A549 (cell line): ENCODE measurements at places on chromosomes 11 and 22. TPM values are rescaled to one million over a fixed set of nuclear protein-coding genes. Genes with fewer than 3 reads are reported as not detected.
A peak's percentile ranks its signal among the peaks of the same experiment; 100 is the strongest.

Gene CCDC88B
- 8.8 to 10.3 TPM (median 9.7 TPM) in 3 replicates for polyA plus RNA-seq

Gene CDC42EP1
- 20.2 to 21.5 TPM (median 20.3 TPM) in 3 replicates for polyA plus RNA-seq

Gene APOBEC3H
- 0.39 to 0.45 TPM in 2 of 3 replicates, not detected in the other for polyA plus RNA-seq

Gene FERMT3
- 1.9 to 2.1 TPM (median 2.0 TPM) in 3 replicates for polyA plus RNA-seq

Gene EFCAB6
- polyA plus RNA-seq = 0.46 to 0.51 TPM (median 0.47 TPM) in 3 replicates

Gene CYP2D6
- 0.63 to 1.0 TPM (median 0.91 TPM) in 3 replicates for polyA plus RNA-seq

DNA sequence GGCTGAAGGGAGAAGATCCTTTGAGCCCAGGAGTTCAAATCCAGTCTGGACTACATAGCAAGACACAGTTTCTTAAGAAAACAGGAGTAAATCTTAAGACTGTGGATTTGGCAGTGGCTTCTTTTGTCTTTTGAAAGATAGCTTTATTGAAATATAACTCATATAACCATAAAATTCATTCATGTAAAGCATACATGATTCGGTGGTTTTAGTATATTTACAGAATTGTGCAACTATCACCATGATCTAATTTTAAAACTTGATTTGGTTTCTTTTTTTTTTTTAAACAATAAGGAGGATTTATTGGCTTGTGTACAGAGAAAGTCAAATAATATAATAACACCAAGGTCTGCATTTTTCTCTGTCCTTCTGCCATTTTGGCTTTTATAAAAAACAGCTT, 23.1 kb upstream of the PSMA1 start:
- DNase-seq = no peak

GRCh38 chr11:124987096-124987495, 33.1 kb downstream of the CCDC15 start:
- DNase-seq = no peak

- DNase-seq = no peak
These were observed 279.3 kb downstream of the CASP12 start for GRCh38 chr11:104618954-104619353.

GRCh38 chr22:41939981-41940831, 6.7 kb downstream of the CENPM start:
- no peak for DNase-seq

GRCh38 chr11:2583605-2583958, 116.2 kb downstream of the KCNQ1OT1 start:
- no peak for DNase-seq

- DNase-seq = no peak
These were observed 22.9 kb downstream of the TMEM123 start for GRCh38 chr11:102429691-102430090.

DNA sequence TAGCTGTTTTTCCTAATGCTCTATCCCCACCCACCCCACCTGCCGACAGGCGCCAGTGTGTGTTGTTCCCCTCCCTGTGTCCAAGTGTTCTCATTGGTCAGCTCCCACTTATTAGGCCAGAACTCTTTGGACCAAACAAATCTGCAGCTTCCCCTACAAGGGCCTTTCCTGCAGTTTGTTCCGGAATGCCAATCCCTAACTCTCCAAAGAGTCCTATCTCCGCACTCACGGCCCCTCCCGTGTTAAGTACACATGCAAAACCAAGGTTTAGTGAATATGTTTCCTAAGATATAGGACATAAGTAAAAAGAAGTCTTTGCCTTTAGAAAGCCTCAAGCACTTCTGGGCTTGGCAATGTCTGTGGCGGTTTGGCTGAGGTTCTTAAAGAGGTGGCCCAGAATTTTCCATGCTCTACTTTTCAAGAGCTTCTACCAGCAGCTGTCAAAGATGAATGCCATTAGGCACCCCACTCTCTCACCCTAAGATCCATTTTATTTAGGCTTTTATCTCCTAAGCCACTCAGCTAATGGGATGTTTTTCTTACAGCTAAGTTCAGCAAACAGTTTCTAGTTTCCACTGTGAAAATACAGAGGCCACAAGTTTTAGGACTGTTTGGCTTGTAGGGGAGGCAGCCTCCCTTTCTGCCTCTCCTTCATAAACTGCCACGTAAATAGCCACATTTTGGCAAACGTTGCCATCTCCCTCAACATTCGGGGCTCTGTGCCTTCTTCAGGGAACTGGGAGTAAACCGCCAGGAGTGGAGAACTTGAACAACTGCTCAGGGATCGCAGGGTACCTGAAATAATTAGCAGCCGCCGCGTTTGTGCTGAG, 1.6 kb downstream of the CD59 start:
- DNase-seq = no peak

DNA sequence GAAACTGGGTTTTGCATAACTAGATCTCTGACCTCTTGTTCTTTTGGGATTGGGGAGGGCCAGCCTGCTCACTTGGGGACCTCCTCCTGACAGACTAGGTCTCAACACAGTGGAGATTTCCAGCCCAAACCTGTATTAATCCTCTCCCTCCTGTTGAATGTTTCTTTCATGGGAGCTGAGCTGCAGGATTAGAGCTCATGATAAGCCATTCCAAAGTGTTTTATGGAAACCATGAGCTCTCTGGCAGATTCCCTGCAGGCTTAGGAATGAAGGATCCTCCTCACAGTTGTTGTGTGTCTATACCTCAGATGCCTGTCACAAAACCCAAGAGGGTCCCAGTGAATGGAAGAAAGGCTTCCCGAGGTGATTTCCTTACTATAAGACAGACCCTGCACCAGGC, 248.4 kb upstream of the B3GAT1 start:
- DNase-seq = no peak

DNA sequence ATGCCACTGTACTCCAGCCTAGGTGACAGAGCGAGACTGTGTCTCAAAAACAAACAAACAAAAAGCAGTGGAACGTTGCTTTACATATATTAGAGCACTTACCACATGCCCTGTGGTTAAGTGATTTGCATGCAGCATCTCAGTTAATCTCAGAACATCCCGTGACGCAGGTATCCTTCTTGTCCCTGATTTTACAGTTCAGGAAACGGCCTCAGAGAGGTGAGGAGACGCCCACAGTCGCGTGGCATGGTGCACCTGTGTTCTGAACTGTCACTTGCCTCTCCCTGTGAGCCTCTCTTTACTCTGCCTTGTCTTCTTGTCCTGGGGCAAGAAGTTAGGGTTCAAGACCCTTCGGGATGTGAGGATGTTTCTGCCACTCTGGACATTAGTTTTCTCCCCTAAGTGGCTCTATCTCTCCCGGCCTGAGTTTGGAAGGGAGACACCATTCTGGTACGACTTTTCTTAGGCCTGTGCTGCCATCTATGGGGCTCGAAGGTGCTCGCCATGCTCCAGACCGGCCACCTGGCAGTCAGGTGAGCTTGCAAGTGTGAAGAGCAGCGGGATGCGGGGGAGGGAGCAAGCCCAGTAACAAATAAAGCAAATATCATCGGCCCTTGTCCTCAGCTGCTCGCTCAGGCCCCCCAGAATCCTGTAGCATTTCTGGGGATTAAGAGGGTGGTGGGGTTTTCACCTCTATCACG, 25.6 kb downstream of the YWHAH start:
- peak; percentile 76 for DNase-seq

- DNase-seq = no peak
These were observed 38.7 kb upstream of the ELF5 start for GRCh38 chr11:34552270-34552669.

DNA sequence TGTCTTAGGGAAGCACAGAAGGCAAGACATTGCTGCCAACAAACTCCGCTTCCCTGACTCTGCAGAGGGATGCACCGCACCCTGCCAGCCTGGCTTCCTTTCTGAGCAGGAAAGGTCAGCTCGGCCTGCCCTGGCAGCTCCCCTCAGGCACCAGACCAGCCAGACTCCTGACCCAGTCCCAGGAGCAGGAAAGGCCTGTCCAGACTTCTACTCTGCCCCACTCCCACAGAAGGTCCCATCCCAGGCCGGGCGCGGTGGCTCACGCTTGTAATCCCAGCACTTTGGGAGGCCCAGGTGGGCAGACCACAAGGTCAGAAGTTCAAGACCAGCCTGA, 17.7 kb downstream of the ARRB1 start:
- no peak for DNase-seq

- no peak for DNase-seq
These were observed 134.9 kb downstream of the RCN1 start for GRCh38 chr11:32225571-32226285.
